NCI-H2081 treated with DMSO at 0.1 percent for 48 hours (cell line): ENCODE measurements at places on chromosomes 13 and 19.

DNA sequence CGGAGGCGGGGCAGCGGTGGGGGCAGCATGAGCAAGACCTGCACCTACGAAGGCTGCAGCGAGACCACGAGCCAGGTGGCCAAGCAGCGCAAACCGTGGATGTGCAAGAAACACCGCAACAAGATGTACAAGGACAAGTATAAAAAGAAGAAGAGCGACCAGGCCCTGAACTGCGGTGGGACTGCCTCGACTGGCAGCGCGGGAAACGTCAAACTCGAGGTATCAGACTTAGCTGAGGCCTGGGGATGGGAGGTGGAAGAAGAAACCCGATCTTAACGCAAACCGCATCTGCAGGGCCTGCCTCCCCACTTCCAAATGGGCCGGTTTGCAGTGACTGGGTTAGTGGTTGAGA is 693 bp downstream of the RFXAP start:
- DNase-seq, result no peak

- no peak for DNase-seq
These were observed 20.4 kb upstream of the OBI1 start for GRCh38 chr13:78679329-78679728.

DNA sequence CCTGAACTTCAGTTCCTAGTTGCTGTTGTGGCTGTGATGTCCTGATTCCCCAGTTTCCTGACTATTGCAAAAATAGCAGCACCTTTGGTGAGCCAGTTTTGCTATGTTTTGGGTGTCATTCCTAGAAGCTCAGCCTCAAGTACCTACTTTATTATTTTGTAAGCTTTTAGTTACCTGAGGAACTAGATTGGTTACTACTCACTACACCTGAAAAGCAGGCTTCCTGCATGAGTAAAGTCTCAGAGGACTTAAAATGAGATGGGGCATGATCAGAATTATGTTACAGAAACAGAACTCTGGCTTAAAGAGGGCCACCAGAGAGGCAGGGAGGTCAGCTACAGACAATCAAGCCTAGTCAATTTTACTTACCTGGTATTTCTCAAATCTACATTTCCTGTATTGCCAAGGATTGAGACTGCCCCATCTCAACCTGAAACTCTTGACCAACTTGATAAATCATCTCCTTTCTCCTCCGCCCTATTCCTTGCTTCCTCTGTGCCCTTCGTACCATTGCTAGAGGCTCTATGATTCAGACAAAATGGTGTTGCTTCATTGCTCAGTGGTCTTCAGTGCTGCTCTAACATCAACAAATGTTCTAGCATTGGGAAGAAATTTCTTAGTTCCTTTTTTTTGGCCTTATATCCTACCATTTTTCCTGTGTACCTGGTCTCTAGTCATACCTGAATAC is 58.9 kb downstream of the RAP2A start:
- DNase-seq, result no peak

GRCh38 chr13:94414708-94415107 is 64.8 kb downstream of the DCT start:
- DNase-seq, result no peak

DNA sequence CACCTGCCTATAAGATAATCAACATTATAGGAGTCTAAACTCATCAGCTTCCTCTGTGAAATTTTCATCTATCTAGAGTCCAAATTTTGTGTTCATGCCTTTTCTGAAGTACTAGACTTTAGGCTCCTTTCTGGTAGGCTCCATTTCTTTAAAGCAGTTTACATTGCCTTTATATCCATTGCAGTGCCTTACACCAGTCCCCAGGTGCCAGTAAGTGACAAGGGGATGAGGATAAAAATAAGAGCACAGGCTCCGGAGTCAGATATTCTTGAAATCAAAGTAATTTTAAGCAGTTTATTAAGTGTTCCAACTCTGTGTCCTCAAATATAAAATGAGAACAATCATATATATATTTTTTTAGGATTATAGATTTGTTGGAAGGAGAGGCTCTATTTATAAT is 10.6 kb upstream of the CYSLTR2 start:
- DNase-seq, result no peak

DNA sequence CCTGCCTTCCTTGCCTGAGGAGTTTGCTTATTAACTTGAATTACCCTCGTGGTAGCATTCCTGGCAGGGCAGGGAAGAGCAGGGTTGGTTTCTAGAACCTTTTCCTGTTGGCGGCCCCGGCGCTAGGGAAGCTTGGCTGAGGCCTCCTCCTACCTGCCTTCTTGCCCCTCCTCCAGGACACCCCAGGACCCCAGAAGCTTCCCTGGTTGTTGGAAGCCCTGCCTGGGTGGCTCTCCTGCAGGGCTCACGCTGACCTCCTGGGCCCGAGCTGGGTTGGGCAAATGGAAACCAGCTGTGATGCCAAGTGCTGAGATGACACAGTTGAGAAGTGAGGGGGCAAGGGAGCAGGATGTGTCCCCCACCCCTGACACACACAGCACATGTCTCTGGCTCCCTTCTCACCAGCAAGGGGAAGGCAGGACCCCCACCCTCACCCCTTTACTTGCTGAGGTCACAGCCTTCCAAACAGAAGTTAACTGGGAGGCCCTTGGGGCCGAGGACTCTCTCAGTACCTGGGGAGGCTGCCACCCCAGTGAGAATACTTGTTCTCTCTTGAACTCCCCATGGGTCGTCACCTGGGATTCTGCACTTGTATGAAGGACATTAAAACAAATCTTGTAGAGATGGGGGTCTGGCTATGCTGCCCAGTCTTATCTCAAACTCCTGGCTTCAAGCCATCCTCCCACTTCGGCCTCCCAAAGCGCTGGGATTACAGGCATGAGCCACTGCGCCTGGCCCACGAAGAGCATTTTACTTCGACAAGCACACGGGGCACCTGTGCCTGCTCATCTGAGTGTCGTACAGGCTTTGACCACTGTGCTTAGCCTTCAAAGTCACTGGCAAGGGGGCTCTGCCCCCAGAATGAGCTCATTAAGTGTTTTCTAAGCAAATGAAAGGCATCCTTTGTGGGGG is 10.5 kb downstream of the CEBPA start:
- DNase-seq, result no peak

DNA sequence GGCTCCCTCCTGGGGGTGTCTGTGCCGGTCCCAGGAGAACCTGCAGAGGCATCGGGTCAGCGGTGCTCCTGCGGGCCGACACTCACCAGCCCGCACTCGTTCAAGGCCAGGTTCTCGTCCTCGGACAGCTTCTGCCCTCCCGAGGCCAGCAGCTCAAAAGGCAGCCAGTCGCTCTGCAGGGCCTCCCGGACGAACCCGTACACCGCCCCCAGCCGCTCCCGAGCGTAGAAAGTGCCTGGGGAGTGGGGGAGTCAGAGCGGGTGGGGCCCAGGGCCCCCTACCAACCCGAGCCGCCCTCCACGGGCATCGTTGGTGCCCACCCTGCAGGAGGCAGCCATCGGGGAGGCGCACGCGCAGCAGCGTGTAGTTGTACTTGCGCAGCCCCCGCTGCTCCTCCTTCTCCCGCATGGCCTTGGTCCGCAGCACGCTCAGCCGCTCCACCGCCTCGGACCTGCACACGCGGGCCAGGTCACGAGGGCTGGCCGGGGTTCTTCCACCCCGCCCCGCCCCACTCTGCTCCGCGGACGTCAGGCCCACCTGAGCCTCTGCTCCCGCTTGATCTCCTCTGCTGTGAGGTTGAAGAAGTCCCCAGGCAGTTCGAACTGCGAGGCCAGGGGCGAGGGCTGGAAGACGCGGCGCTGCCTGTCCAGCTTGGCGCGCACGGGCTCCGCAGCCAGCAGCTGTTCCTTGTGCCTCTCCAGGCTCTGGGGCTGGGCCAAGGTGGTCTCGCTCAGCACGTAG is 11.5 kb downstream of the UBXN6 start:
- DNase-seq, result no peak

DNA sequence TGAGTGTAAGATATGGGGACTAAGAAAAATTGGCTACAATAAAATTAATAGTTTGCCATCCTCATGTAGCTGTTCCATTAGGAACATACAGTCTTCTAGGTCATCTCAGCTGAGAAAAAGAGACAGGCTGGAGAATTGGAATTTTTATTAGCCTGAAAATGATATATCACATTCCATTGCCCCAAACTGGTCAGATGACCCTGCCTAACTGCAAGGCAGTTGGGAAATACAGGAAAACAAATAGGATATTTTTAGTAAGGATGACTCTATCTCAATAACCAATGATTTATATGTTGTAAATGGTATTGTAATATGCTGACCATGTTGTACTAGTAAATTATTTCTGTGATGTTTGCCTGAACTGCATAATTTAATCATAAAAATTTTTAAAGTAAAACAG is 673.8 kb downstream of the PCDH9 start:
- no peak for DNase-seq

DNA sequence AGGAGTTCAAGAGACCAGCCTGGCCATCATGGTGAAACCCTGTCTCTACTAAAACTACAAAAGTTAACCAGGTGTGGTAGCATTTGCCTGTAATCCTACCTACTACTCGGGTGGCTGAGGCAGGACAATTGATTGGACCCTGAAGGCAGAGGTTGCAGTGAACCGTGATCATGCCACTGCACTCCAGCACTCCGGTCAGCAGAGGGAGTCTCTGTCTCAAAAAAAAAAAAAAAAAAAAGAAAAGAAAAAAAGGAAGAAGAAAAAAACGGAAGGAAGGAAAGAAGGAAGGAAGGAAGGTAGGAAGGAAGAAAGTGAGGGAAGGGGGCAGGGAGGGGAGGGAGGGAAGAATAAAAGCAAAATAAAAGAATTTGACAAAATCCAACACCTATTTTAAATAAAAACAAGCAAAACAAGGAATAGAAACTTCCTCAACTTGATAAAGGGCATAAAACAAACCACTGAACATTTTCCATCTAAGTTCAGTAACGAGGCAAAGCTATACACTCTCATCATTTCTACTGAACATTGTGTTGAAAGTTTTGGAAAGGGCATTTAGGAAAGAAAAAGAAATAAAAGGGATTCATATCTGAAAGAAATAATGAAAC is 411.6 kb upstream of the SLITRK5 start:
- no peak for DNase-seq

DNA sequence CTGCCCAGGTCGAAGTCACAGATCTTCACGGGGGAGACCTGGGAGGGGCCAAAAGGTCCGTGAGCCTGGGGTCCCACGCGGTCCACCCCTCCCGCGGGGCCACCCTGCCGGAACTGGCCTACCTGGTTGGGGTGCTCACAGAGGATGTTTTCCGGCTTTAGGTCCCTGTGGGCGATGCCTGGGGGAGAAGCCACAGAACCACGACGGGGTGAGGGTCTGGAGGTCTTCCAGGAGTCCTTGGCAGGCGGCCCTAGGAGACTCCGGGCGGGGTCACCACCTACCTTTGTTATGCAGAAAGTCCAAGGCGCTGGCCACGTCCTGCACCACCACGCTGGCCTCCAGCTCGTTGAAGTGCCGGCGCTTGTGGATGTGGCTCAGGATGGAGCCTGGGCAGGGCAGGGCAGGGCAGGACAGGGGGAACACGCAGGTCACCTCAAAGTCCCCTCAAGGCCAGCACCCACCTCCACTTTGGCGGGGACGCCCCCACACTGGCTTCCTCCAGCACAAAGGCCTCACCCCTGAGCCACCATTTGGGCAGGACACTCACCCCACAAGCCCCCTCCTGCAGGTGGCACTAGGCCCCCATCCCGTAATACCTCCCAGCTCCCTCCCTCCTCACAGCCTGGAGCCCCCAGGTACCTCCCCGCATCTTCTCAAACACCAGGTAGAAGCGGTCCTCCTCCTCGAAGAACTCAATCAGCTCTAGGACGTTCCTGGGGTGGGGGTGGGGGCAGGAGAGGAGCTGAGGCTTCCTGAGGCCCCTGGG is 8.4 kb downstream of the MKNK2 start:
- DNase-seq, result no peak

DNA sequence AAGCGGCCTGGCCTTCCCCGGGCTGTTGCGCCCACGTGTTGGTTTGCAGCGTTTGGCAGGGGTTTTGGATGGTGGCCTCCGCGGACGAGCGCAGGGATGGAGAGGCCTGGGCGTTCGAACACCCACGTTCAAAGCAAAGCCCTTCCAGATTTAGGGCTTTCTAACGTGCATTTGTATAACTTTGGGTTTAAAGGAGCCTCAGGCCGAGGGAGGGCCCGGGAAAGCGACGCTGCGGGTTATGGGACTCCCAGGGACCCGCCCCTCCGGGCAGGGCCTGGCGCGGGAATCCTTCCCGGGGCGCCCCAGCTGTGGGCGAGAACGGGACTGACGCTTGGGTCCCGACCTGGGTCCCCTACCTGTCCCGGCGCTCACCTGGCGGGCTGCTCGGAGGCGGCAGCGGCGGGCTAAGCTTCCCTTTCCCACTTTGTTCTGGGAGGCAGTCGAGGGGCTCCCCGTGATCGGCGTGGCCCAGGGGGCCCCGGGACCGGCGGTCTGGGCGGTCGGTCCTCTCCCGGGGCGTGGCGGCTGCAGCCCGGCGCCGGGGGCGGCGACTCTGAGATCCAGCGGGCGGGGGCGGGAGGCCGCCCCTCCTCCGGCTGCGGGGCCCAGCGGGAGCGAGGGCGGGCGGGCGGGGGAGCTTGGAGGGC is at the start of gene FBXO17:
Gene FBXO17, minus strand, starts transcription at position 529 of the 647 bp plus-strand sequence. CDS start 25,423 bp downstream, outside the sequence.
- DNase-seq, result no peak

GRCh38 chr19:52221031-52221430 is 31.2 kb downstream of the PPP2R1A start:
- DNase-seq, result no peak

DNA sequence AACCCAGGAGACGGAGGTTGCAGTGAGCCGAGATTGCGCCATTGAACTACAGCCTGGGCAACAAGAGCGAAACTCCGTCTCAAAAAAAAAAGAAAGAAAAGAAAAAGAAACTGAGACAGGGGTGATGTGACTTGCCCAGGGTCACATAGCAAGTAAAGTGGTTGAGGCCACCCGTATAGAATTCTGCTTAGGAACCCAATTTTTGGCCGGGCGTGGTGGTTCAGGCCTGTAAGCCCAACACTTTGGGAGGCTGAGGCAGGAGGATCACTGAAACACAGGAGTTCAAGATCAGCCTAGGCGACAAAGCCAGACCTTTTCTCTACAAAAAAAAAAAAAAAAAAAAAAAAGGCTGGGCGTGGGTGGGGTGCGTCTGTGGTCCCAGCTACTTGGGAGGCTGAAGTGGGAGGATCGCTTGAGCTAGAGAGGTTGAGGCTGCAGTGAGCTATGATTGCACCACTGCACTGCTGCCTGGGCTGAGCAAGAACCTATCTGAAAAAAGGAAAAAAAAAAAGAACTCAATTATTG is 1.3 kb downstream of the SNRPA start:
- no peak for DNase-seq

- DNase-seq, result no peak
These were observed 560.2 kb downstream of the DACH1 start for GRCh38 chr13:71306821-71307220.

GRCh38 chr13:95060014-95060519 is 241.2 kb downstream of the ABCC4 start:
- no peak for DNase-seq

DNA sequence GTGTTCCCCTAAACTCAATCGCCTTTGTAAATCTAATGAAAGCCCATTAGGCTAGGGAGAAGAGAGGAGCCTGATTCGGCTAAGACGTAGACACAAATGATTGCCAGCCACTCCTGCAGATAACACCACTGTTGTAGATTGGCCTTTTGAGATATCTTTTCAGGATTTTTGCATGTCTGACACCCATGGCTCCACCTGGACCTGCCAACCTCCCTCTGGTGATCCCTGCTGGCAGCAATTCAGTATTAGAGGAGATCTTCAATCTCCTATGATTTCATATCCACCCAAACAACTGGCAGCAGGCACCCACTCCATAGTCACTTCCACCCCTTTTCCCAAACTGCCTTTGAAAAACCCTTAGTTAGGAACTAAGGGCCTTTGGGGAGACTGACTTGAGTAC is 191.9 kb upstream of the UBL3 start:
- DNase-seq, result no peak
